Suppressor macrophage treated with lipopolysaccharide for 4 hours (primary cell): ENCODE measurements at places on chromosomes 16 and 17.

DNA sequence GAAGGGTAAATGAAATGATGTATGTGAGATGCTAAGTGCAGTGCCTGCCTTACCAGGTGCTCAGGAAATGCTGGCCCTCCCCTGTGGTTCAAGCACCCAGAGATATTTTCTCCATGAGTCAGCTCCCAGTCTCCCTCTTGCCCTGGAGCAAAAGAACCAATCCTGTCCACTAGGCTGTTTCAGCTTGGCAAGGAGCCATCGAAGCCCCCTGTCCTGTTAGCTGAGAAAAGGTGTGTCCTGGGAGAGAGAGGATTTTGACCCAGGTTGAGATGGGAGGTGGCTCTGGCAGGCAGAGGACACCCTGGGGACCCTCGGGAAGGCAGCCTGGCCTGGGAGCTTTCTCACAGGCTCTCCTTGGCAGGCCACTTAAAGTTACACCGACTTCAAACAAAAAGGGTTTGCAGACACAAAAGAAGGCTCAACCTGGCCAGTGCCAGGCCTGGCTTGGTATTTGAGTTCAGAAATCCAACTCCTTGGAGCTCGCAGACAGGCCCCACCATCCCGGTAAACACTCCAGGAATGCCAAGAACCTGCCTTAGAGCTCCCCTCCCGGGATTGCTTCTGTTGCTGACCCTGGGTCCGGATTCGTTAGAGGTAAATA is 29.6 kb downstream of the NTN1 start:
- no peak for DNase-seq

- no peak for DNase-seq
Measured at GRCh38 chr17:81003711-81004475, 12.3 kb downstream of the CHMP6 start.

GRCh38 chr16:67428146-67428731 is 2.7 kb upstream of the HSD11B2 start:
- peak; percentile 69 for DNase-seq

DNA sequence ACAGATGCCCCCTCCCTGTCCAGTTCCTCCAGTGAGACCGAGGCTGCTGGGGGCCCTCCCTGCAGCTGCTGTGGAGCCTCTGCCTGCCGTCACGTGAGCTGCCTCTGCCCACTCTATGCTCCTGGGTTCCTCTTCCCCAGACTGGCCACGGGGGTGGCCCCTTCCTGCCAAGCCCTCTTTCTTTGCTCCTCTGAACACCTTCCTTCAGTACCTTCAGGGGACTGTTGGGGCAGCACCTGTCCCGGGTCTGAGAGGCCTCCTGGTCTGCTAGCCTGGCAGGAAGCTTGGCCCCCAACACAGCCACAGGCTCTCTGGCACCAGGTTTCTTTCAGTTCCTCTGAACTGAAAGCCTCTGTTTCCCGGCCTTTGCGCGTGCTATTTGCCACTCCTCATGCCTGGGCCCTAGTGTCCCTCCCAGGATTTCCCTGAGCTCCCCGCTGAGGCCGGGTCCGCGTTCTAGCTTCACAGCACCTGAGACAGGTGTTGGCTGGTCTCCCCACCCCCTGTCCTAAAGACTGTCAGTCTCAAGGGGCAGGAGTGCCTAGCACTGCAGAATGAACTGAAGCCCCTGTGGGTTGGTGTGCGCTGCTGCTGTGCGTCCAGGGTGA is 6.6 kb upstream of the ATP6V0C start:
- DNase-seq, result peak; percentile 69

- DNase-seq, result no peak
Measured at GRCh38 chr16:84654998-84655397, 6.7 kb downstream of the KLHL36 start.

DNA sequence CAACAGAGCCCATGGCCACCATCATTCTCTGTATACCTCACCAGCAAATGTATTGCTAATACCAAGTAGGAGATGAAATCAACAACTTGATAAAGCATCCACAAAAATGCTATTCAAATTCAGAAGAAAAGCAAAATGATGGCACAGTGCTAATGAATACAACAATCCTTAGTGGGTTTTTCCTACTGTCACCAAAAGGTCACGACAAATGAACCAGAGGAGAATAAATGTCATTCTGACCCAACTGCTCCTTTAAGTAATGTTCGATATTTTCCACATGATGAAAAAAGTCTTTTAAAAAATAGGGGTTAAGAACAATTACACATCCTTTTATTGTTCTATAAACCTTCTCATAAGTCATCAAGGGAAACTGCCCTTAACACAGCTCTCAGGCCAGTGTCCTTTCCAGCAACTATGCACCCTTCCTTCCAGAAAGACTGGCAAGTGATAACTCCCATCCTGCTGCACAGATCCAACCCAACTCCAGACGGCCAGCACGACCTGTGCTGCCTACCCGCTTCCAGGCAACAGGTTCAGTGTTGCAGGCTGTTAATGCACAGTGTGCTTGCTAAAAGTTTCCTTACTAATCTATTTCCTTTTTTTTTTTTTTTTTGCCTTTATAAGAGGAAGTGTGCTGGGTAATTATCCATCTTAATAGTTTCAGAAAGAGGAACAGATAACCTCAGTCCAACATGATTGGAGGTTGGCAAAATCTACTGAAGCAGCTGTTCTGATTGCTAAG is 15.4 kb downstream of the FBXO31 start:
- DNase-seq, result peak; percentile 64

- peak; percentile 48 for DNase-seq
Measured at GRCh38 chr17:52383493-52384100, 225.1 kb upstream of the CA10 start.

GRCh38 chr17:15998031-15998562 is 1.4 kb downstream of the ZSWIM7 start:
- no peak for DNase-seq

DNA sequence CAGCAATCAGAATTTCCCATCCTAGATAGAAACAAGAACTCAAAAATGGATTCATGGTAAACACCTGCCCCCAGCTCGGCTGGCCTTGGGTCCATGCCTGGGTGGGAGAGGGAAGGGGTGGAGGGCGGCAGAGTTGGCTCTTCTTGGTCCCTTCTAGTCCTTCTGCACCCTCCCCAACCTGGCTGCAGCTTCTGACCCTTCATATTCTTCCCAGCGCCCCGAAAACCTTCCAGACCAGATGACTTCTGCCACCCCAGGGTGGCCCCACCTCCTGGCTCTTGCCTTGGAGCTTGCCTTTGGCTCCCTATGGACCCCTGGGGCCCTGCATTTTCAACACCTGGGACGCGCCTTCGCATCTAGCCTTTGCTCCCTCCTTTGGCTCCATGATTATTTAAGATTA is 5.4 kb upstream of the GJD3 start:
- no peak for DNase-seq

- DNase-seq, result no peak
Measured at GRCh38 chr16:66460703-66461102, 33.6 kb downstream of the BEAN1 start.

DNA sequence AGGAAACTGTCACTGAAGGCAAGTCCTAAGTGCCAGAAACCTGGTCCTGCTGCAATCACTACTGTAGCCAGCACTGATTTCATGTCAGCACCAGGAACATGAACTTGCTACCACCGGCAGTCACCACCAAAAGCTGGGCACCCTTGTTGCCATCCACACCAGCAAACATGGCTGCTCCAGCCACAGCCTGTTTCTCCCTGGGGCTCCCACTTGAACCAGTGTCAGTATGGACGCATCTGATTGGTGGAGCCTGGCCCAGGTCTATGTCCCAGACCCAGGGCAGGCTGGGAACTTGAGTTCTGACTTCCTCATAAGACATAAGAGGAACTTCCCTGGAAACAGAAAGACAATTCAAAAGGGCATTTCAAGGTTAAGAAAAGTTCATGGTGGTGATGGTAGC is 56.5 kb downstream of the COPRS start:
- peak; percentile 78 for DNase-seq

DNA sequence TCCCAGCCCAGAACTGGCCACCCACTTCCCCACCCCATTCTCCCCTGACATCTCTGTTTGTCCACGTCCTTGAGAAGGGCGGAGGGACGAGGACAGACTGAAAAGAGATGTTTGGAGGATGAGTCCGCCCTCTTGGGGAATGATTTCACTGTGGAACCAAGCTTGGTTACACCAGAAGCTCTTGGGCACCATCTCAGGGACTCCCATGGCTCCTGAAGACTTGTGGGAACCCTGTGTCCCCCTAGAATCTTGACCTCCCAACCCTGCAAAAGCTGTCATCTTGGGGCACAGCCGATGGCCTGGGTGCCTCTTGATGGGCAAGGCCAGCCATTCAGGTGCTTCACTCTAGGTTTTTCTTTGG is 25.9 kb upstream of the LITAF start:
- DNase-seq, result no peak

GRCh38 chr17:28020515-28020914 is 22.0 kb upstream of the NLK start:
- DNase-seq, result no peak

GRCh38 chr16:73764321-73764720 is 532.3 kb upstream of the PSMD7 start:
- no peak for DNase-seq

DNA sequence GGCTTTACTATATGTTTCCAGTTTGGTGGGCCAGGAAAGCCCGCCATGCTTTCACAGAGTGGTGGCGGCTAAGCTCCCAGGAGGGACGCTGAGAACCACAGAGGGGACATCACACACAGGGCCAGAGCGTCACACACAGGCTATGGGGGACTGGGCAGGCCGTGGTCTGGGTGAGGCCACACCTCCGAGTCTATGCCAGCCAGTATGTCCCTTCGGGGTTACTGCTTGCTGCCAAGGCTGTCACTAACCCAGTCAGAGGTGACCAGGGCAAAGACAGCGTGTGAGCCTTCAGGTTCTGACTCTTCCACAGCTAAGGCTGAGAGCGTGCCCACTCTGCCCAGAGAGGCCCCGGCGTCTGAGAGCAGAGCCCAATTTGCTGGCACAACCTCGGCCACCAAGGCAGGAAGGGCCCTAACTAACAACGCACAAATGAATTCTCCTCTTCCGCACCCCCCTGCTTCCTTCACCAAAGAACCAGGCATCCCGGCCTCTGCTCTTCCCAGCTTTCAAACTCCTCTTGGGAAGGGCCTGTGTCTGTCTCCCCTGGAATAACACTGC is 2.9 kb downstream of the PLD6 start:
- DNase-seq, result no peak

DNA sequence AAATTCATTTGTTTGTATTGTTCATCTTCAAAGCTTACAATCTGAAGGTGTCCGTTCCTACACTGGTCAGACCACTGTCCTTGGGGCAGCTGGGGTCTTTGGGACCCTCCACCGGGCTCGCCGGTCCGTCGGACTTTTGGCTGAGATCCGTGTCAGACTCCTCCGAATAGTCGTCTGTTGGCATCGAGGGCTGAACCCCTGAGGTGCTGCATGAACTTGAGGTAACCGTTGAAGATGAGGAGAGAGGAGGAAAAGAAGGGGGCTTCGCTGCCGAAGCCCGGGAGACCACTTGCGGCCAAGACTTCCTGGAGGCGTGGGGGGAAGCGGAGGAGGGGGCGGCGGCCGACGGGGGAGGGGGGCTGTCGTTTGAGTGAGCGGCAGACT is 260.8 kb downstream of the ZFHX3 start:
- DNase-seq, result no peak

- no peak for DNase-seq
Measured at GRCh38 chr17:28328325-28328724, 6.9 kb downstream of the IFT20 start.

GRCh38 chr17:57890857-57891232 is 41.0 kb upstream of the MRPS23 start:
- no peak for DNase-seq

DNA sequence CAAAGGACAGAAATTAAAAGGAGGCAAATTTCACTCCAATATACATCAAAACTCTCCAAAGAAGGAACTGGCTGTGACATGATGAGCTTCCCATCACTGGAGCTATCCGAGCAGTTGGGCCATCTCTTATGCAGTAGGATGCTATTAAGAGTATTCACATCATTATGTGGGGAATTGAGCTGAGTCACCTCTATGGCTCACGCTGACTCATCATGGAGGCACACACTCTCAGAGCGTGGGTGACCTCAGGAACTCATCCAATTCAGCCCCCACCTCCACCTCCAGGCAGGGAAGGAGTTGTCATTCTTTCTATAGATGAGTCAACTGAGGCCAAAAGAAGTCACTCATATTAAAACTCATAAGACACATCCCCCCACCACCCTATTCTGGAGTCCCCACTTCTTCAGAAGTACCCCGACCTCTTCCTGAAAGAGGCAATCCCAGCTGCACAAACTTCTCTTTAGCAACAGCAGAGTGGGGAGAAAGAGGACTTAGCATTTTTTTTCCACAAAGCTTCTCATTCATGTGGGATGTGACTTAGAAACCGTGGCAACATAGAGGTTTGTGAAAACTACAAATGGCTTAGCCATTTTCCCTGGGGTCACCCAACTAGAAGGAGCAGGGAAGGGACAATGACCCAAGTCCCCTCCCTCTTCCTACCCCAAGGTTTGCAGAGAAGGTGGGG is 32.5 kb downstream of the ABCC12 start:
- DNase-seq, result peak; percentile 79

GRCh38 chr16:57031156-57031555 is 41.8 kb downstream of the NLRC5 start:
- no peak for DNase-seq

DNA sequence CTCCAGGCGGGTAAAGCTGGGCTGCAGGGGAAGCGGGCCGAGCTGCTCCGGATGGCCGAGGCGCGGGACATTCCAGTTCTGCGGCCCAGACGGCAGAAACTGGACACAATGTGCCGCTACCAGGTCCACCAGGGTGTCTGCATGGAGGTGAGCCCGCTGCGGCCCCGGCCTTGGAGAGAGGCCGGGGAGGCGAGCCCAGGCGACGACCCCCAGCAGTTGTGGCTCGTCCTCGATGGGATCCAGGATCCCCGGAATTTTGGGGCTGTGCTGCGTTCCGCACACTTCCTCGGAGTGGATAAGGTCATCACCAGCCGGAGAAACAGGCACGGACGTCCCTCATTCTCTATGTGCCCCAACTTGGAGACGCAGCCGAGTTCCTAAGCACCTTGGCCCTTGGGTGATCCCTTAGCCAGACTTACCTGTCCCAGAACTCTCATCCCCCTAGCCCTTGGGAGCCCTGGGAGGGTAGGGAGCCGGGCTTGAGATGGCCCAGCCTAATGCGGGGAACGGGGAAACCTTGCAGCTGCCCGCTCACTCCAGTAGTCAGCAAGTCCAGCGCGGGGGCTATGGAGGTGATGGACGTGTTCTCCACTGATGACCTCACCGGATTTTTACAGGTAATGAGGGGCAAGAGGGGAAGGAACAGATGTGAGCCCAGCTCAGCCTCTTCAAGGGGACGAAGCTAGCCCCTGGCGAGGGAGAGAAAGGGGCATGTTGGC is 806 bp downstream of the MRM1 start:
- DNase-seq, result no peak

DNA sequence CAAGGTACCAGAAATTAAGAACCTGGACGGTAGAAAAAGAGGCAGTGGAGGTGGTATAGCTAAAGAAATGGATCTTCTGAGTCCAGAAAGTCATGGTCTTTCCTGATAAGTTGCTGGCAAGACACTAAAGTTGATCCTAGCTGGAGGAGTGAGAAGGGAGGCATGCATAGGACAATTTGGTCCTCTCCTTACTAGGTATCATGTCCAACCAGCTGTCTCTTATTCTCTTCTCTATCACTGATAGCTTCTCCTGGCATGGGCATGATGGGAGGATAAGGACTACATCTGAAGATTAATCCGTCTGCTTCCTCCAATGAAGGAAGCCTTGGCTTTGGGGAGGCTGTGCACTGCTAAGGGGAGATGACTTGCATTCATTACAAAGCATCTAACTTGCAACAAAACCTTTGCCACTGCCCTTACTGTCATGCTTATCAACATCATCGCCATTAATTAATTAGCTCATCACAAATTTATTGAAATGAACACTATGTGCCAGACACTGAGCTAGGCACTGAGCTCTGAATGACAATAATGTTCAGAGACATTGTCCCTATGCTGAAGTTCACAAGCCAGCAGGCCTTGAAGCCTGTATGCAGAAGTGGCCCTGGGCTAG is 3.1 kb upstream of the FAM117A start:
- no peak for DNase-seq

GRCh38 chr17:76772842-76773525 is 35.1 kb downstream of the MFSD11 start:
- DNase-seq, result peak; percentile 40
